ENCODE measurements at places on chromosomes 2 and 18.

DNA sequence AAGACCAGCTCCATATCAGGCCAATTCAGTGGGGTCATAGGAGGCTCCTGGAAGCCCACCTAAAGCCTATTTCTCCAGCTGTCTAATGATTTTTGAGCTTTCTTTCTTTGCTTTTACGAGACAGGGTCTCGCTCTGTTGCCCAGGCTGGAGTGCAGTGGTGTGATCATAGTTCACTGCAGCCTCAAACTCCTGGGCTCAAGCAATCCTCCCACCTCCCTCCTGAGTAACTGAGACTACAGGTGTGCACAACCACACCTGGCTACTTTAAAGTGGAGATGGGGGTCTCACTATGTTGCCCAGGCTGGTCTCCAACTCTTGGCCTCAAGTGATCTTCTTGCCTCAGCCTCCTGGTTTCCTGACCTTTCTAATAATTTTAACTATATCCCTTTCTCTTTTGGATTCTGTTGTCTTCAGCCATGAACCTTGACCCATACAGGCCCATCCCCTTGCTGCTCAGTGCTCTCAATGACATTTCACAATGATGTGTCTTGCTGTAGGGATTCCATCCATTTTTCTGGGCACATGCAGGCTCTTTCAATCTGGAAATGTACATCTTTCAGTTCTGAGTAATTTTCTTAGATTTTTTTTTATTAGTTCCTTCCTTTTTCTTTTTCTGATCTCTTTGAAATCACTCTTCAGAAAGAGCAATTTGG is 29.7 kb downstream of the GNLY start:
- DNase-seq, result no peak

DNA sequence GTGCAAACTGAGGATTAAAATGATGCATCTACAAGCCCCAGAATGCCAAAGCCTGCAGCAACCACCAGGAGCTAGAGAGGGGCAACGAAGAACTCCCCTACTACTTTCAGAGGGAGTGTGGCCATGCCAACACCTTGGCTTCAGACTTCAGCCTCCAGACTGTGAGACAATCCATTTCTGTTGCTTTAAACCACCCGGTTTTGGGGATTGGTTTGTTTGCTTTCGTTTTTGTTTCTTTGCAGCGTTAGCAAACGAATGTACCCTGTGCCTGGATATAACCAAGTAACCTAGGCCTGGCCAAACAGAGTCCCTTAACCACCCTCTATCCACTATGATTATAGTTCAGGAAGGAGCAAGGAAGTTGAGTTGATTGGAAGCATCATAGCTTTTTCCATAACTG is 171.2 kb upstream of the NCK2 start:
- no peak for DNase-seq

- no peak for DNase-seq
Observed at GRCh38 chr2:97661927-97662326, 1.9 kb downstream of the ACTR1B start.

DNA sequence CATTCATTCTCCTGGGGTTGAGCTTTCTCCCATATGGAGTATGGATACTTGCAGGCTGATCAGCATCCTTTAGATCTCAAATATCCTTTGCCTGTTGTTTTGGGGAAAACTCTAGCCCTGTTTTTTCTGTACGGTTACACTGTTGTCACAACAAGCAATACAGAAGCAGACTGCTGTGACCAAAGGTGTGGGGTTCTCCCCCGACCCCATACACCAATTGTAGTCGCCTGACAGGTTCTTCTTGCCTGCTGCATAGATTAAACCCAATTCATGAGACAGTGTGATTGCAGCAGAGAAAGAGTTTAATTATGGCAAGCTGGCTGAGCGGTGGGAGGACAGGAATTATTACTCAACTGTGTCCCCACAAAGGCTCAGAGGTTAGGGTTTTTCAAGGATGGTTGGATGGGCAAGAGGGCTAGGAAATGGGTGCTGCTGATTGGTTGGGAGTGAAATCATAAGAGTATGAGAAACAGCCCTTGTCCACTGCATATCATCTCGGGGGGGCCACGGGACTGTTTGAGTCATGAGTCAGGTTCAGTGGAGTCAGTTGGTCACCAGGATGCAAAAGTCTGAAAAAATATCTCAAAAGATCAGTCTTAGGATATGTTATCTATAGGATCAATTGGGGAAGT is 40.6 kb downstream of the ITGB1BP1 start:
- DNase-seq, result no peak

GRCh38 chr2:121376535-121377250 is 91.7 kb upstream of the TFCP2L1 start:
- no peak for DNase-seq

DNA sequence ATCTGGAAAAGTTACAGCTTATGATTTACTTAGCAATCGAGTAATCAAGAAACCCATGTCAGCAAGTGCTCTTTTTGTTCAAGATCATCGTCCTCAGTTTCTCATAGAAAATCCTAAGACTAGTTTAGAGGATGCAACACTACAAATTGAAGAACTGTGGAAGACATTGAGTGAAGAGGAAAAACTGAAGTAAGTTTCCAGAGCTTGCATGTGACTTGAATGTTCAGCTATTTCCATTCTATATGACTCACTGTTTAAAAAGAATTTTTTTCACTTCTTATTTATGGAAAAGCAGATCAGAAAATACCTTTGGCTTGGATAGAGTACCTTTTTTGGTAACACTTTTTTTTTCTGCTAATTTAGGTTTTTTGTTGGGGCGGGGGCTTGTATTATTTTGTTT is 70.7 kb downstream of the PMS1 start:
- no peak for DNase-seq

GRCh38 chr2:73975731-73976130 is 9.0 kb upstream of the TET3 start:
- DNase-seq, result no peak

DNA sequence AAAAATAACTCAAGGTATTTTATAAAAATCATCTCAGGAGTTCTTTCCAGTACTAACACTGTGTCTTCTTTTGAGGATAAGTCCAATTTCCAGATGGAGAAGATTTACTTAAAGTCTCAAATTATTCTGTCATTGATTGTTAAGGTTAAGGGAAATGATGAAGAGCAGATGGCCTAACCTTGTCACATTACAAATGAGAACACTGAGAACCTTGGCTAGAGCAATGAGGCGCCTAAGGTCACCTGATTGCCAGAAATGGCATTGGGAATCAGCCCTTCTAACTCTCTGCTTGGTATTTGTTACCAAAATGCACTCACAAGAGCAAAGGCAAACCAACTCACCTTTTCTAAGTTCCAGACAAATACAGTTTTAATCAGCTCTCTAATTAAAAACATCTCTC is 835.1 kb downstream of the RNF144A start:
- DNase-seq, result no peak

DNA sequence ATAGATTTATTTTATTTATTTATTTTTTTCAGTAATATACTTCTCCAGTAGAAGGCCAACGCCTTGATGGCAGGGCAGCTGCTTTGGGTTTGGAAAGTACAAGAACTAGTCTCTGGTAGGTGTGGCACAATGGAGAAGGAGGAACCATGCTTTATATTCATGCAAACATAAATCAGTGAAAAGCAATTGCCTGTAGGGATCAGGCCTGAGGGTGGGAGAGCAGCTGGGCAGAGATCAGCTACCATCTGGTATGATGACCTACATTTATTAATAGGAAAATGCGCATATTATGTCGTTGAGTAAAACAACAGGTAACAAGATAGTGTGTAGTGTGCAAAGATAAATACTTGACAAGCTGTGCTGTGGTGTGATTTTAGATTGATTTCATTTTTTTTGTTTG is 120.4 kb upstream of the TLK1 start:
- no peak for DNase-seq

- no peak for DNase-seq
Observed at GRCh38 chr18:76640438-76640837, 145.4 kb upstream of the ZNF516 start.

DNA sequence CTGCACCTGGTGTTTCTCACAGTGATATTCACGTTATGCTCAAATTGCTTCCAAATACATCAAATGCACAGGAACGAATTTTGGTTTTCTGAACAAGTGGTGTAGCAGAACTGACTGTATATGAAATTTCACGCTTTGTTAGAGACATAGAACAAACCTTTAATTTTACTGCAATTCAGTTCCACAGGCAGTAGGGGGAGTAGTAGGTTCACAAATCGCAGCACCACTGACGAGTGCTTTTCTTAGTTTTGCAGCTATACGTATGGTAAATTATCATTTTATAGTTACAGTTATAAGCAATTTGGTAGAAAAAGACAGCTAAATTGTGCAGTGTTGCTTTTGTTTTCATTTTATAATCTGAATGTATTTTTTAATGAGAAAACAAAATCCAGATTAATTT is 113.3 kb downstream of the KIAA1328 start:
- peak; percentile 19 for DNase-seq

DNA sequence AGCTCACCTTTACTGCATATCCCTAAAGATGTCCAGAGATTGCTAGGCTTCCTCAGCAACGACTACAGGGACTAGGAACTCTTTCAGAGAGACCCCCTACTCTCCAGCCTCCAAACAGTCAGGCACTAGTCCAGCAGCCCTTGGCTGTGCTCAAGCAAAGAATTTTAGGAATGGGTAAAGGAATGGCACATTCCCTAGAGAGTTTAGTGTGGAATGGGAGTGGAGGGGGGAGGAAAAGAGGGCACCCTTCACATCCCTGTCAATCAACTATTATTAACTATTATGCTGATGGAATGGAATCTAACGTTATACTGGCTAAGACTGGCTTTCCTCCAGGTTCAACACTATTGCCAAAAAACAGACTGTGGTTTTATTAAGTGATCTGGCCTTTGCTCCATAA is 64.8 kb downstream of the IKZF2 start:
- DNase-seq, result no peak

DNA sequence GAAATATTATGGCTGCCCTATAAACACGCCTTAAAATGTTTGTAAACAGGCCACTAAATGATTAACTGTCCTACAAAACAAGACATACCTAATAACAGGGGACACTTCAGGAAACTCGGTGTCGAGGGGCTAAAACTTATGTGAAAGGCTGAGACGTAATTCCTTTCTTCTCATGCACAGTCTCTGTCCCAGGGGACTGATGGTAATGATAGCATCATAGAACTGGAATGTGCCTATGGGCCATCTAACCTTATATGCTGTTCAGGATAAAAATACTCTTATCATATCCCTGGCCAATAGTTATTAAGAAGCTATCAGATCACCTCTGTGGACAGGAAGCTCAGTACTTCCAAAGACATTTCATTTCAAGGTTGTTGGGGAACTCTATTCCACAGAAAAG is 252.6 kb upstream of the RASGRP3 start:
- no peak for DNase-seq

GRCh38 chr2:113058411-113058994 is 495 bp upstream of the IL36RN start:
- no peak for DNase-seq

DNA sequence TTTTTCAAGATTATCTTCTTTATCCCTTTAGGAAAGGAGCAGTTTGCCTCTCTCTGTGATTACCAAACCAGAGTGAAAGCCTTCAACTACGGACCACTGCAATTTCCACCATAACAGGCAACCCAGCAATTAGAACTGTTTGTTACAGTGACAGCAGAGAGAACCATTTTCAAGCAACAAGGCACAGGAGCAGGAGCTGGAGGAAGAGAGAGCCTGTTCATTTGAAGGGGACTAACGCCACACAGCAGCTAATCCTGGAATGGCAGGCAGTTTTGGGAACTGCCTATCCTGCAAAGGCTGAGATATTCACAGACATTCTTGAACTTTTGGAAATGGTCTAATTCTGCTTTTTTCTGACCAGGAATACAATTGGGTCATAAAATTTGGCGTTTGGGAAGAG is 1541.9 kb upstream of the PIK3C3 start:
- DNase-seq, result peak; percentile 2

- no peak for DNase-seq
Observed at GRCh38 chr2:44570271-44570670, 208.5 kb downstream of the CAMKMT start.

- no peak for DNase-seq
Observed at GRCh38 chr18:68215931-68216330, 499.0 kb downstream of the TMX3 start.

DNA sequence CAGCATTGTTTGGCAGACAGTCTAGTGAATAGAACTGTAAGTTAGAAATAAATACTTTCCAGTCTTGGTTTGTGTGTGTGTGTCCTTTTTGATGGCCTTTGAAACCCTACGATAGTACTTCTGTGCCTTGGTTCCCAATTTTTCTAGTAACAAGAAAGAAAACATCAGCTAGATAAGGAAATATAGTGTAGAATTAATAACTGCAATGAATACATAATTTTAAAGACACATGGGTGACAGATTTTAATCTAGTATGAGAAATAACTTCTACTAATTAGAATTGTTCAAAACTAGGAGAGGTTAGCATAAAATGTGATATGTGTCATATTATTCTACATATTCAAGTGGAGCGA is 44.5 kb upstream of the NEMP2 start:
- no peak for DNase-seq
